ENCODE measurements at places on chromosomes 12 and 14. TPM values are rescaled to one million over a fixed set of nuclear protein-coding genes. Genes with fewer than 3 reads are reported as not detected.

DNA sequence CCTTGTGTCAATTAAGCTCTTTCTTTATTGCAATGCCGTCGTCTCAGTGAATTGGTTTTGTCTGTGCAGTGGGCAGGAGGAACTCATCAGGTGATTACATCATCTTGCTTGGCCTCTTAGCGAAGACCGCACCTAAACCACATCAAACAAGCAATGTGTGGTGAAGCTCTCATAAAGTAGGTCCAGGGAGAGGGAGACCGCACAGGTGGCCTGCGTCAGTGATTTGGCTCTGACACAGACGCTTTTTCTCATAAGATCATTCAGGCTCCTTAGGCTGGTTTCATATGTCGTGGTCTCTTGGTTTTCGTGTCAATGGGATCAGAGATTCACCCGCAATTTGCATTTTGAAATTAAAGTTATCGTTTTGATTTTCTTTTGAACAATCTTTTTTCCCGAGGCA lies 6.7 kb upstream of the TESC start:
- DNase-seq: no peak

- DNase-seq: no peak
Measured at GRCh38 chr14:65106736-65107135, 4.4 kb upstream of the MAX start.

- DNase-seq: no peak
Measured at GRCh38 chr12:74412606-74413230, 124.9 kb upstream of the ATXN7L3B start.

- DNase-seq: no peak
Measured at GRCh38 chr14:69013943-69014782, 35.1 kb upstream of the ACTN1 start.

- no peak for DNase-seq
Measured at GRCh38 chr14:66804141-66804540, 296.2 kb downstream of the GPHN start.

DNA sequence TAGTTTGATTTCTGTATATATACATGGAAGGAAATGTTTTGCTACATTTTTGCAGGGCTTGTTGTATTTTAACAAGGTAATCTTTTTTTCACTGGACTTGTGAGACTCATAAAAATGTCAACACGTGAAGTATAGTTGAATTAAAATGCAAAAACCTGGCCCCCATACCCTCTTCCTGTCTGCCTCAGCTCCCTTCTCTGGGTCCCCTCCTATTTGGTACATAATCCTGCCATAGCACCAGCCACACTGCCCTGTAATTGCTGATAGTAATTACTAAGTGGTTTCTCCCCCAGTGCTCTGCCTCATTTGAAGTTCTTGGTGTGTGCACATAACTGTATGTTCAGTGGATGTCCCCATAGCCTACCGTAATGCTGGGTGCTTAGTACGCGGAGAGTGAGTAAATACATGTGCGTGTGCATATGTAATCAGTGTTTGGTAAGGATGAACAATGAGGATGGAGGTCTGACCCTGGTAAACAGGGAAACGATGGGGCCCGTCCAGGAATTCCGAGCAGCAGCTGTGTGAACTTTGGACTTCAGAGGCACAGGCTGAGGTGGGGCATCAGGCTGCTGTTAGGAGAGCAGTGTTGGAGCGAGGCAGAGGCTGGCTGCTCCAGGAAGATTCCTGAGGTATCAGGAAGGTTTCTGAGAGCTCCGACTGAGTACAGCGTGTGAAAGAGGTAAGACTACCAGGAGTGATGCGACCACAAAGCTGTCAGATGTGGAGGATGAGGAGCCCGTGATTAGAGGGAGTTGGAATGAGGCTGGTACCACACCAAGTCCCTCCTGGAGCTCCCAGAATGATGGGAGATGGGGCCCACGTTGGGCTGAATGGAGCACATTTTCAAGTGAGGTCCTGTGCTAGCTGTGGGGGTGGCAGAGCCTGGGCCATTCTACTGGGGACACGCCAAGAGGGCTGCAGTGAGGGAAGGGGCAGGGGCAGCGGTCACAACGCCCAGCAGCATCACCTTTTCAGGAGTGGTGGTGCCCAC lies 106.8 kb downstream of the PELI2 start:
- no peak for DNase-seq

DNA sequence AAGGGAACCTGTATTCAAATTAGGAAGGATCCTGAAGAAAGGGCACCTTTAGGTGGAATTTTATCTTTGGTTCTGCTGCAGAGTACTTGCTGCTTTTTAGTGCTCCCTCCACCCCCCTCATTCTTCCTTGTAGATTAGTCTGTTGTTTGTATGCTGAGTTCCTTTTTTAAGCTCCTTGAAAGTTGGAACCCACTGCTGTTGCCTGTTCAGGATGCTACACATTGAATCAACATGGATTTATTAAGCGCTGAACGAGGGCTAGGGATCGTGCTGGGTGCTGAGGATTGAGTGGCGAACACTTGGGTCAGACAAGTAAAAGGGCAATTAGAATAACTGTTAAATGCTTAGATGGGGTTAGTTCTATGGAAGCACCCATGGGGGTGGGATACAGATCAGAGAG lies 884 bp upstream of the AMN1 start:
- DNase-seq: no peak

DNA sequence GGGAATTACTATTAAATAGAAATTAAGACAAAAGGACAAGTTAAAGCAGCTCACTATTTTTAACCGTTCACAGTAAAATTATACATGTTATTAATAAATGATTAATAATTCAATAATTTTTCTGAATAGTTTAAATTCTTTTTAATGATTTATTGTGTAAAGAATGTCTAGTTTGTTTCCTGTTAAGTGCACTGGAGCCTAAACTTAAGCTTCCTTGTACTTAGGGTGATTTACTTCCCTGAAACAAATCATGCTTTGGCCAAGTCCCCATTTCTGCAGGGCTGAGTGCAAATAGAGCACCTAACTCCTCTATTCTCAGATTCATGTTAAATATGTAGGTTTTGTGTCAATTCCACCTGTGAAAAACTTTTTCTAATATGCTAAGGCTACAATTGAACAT lies 188.9 kb upstream of the PDZRN4 start:
- no peak for DNase-seq

- DNase-seq: no peak
Measured at GRCh38 chr14:61128382-61129167, 147.5 kb downstream of the SLC38A6 start.

GRCh38 chr14:68509188-68509983 lies 283.5 kb downstream of the ZFP36L1 start:
- no peak for DNase-seq

DNA sequence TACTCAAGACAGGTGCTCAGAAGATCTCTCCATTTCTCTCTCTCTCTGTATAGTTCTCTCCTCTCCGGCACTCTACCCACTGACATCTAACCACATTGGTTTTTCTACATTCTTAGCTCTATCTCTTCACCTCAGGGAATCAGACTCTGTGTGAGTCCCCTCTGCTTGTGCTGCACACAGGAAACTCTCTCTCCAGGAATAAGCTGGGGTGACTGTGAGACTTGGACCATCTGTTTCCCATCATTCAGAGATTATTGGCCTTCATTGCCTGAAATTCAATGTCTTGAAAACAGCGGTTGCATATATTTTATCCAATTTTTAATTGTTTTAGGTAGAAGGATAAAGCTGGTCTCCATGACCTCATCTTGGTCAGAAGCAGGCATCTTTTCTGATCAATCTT lies 105.0 kb downstream of the SLC35F4 start:
- no peak for DNase-seq

- DNase-seq: no peak
Measured at GRCh38 chr12:124504273-124505000, 63.0 kb downstream of the NCOR2 start.

GRCh38 chr12:107666009-107666408 lies 19.6 kb upstream of the PWP1 start:
- no peak for DNase-seq

DNA sequence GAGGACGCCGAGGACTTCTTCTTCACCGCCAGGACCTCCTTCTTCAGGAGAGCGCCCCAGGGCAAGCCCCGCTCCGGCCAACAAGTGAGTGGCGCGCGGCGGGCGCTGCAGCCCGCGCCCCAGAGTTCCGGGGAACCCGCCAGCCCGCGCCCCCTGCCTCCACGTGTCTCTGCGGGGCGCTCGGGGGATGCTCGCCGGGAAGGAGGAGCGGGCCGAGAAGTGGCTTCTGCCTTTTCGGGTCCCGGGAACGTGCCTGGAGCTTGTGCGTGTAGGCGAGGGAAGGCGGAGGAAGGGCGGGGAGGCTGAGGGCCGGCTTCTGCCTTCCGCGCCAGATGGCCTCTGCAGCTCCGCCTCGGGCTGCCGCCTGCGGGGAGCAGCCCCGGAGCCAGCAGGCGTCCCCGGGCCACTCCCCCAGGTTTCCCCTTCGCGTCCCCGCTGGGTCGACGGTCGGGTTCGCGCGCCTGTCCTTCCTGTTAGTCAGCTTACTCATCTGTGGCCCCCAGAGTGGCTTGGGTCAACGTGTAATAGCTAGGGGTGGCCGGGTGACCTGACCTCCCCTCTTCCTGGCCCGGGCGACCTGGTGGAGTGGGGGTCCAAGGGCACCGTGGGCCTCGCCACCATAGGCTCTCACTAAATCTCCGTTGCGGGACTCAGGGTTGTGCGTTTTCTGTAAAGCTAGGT lies 505 bp downstream of the RASSF3 start:
- peak; percentile 79 for DNase-seq

Gene TMEM179
- total RNA-seq: not detected

Gene PLEKHD1
- 0.12 TPM for total RNA-seq

Gene KRT83
- not detected for total RNA-seq

Gene SERPINA12
- not detected for total RNA-seq

Gene LRCOL1
- not detected for total RNA-seq

Gene SDSL
- 2.9 TPM for total RNA-seq

Gene CHFR
- 73.2 TPM for total RNA-seq

Gene HNF1A
- total RNA-seq: not detected
